ENCODE measurements at places on chromosomes 5 and 9.

- no peak for DNase-seq
These were observed at the start of gene SVEP1 for GRCh38 chr9:110579034-110579861. SVEP1 (minus strand) TSS chr9:110579741; CDS start chr9:110579543, 198 bp downstream.

- DNase-seq = no peak
These were observed 238.6 kb upstream of the TMEM161B start for GRCh38 chr5:88507261-88507660.

DNA sequence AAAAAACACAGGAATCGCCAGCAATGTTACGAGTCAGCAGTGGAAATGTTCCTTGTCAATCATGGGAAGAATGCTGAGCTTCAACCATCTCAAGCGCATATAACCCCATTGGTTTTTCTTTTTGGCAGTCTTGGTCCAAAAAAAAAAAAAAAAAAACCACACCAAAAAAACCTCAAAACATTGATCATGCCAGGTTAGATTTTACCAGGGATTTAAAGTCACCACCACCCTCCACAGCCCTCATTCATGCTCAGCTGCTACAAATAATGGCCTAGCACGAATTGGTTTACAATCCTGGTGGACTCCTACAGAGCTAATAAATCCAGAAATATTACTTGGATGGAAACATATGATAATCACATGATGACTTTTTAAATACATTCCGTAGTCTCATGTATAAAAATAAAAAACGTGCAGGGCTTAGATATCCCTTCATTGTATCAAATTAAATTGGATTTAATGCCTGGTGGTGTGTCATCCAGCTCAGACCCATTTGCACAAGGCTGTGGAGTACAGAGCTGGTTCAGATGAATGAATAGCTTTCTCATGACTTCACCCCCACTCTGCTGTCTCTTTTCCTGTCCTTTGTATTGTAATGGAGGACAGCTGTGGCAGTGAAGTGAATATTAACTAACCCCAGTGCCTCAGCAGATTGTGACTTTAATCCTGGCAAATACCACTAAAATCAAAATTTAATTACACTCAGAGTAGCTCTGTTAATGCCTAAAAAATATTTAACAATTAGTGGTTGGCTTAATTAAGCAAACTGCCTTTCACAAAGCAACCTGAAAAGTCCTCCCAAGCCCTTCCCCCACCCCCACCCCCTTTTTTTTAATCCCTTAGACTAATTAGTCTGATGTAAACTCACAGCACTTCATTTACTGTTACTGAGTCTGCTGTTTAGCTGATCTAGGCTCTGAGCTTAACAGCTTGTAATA, 626.5 kb upstream of the ZNF608 start:
- DNase-seq = no peak

- DNase-seq = no peak
These were observed 372.0 kb upstream of the KIF2A start for GRCh38 chr5:61933787-61934626.

DNA sequence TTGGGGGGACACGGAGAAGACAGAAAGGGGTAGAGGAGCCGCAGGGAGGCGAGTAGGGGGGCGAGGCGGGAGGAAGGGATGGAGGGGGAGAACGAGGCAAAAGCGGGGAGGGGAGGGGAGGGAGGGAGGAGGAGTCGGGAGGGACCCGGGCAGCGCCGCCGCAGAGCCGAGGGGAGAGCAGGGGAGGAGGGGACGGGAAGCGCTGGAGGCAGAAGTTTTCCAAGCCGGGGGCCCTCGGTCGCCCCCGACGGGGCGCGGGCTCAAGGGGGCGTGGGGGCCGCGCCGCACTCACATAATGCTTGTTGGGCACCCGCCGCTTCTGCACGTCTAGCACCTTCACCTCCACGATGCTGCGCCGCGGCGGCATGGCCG, 353 bp downstream of the SH3PXD2B start:
- no peak for DNase-seq

DNA sequence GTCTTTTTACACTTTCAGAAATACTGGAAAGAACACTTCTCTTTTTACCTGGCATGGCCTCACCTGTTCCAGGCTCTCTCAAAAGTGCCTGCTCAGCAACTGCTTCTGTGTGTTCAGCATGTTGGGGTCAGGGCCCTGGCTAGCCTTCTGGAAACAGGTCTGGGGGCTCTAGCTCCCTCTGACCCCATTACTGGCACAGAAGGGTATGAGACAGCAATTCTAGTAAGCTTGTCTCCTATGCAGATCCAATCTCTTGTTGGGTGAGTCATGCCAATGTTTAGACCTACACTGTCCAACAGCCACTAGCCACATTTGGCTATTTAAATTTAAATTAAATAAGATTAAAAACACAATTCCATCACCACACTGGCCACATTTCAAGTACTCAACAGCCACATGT, 80.8 kb downstream of the MAPKAP1 start:
- no peak for DNase-seq

- no peak for DNase-seq
These were observed 9.9 kb upstream of the ALDOB start for GRCh38 chr9:101445353-101446029.

- no peak for DNase-seq
These were observed 737.3 kb downstream of the MTRR start for GRCh38 chr5:8606231-8606630.

DNA sequence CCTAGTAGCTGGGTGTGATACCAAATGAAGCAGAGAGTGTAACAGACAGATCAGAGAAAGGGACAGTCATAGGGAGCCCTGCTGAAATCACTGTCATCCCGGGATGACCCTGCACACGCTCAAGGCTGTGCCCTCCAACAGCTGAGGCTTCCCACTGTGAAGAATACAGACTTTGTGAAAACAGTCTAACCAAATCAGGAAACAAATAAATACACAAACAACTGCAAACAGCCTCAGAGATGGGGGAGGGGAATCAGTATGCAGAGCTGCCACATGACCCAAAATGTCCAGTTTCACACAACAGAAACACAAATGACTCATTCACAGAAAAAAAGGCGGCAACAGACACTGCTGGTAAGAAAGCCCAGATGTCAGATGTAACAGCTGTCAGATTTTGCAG, 101.9 kb downstream of the ADAMTS2 start:
- no peak for DNase-seq

All from activated CD4-positive, CD25-positive, alpha-beta regulatory T cell (primary cell).